ENCODE measurements at places on chromosomes 2 and 18.

DNA sequence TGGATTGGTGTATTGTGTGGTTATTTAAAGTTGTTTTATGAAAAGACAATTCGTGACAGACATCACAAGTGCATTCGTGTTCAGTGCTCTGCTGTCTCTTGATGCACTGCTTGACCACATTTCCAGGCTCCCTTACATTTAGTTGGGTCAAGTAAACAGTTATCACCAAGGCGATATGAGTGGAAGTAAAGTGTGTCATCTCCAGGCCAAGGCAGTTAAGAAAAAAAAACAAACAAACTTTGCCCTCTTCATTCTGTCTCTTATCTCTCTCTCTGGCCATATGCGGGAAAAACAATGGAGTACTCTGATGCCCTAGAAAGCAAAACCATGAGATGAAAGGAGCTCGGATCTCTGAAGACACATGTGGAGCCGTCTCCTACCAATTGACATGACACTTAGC lies 131.1 kb downstream of the DSEL start:
- DNase-seq, result peak; percentile 78

- DNase-seq, result no peak
Observed at GRCh38 chr18:33577685-33578517, at the start of gene ASXL3. Gene ASXL3 (plus strand): TSS chr18:33578219. CDS start chr18:33578632, 413 bp downstream.

GRCh38 chr2:203692031-203692710 lies 14.3 kb upstream of the CD28 start:
- DNase-seq, result peak; percentile 28

GRCh38 chr2:129695496-129695895 lies 284.0 kb upstream of the RAB6C start:
- DNase-seq, result no peak

DNA sequence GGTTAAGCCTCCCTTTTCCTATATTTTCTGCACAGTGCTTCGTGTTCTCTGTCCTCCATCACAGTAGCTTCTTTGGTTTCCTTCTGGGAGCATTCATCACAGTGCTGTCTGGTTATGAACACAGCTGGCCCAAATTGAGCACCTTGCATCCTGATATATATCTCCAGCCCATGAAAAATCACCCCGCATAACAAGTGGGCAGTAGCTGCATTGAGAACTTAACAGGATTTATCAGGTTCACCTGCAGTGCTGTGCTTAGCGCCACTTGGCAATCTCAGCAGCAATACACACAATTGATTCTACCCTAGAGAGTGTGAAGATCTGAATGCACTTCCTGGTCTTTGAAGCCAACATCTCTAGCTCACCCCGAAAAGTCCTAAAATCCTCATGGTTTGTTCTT lies 408.0 kb downstream of the RNF144A start:
- no peak for DNase-seq

GRCh38 chr2:68594674-68595492 lies 48.5 kb upstream of the PROKR1 start:
- peak; percentile 50 for DNase-seq

DNA sequence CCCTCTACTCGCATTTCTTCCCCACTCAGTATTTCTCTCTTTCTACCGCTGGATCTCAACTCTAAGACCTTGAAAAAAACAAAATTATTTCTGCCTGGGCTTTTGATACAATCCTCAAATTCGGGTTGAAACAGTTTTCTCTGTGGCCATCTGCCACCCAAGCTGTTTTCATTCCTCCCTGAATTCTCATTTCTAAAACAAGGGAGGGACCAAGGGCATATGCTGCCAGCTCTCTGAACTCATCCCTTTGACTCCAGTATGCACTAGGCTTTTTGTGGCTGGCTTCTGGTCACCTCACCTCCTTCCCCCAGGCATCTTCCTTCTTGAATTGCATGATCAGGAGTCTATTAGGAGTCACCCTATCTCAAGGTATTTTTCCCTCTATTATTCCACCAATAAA lies 49.5 kb downstream of the CCDC148 start:
- no peak for DNase-seq

- DNase-seq, result no peak
Observed at GRCh38 chr18:79629249-79629558, 50.4 kb upstream of the CTDP1 start.

GRCh38 chr2:113407446-113408099 lies 29.9 kb upstream of the ZNG1B start:
- peak; percentile 17 for DNase-seq

DNA sequence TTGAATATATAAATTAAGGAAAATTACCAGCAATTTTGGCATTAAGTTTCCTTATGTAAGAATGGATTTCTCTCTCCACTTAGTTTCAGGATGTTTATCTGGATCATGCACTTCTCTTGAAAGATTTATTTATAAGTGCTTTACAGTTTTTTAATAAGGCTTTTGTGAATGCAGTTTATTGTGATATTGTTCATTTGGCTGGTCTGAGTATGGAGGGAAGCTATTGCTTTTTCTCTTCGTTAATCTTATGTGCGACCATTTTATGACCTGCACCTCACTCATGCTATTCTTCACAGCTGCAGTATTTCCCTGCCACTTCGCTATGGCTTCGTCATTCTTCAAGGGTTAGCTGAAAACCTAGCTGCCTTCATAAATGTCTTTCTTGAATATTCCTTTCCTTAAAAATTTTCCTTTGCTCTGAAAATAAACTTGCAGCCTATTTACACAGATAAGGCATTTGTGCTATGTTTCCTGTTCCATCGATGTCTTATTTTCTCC lies 233.4 kb downstream of the SOCS6 start:
- no peak for DNase-seq

GRCh38 chr2:45678791-45679348 lies 27.4 kb downstream of the PRKCE start:
- no peak for DNase-seq

GRCh38 chr2:102206666-102207341 lies 20.0 kb downstream of the IL1RL2 start:
- DNase-seq, result no peak

- no peak for DNase-seq
Observed at GRCh38 chr2:207399301-207399700, 130.5 kb upstream of the CREB1 start.

- DNase-seq, result no peak
Observed at GRCh38 chr18:59050661-59051057, 89.0 kb upstream of the SEC11C start.

- DNase-seq, result peak; percentile 70
Observed at GRCh38 chr18:23740105-23740830, 51.0 kb downstream of the LAMA3 start.

DNA sequence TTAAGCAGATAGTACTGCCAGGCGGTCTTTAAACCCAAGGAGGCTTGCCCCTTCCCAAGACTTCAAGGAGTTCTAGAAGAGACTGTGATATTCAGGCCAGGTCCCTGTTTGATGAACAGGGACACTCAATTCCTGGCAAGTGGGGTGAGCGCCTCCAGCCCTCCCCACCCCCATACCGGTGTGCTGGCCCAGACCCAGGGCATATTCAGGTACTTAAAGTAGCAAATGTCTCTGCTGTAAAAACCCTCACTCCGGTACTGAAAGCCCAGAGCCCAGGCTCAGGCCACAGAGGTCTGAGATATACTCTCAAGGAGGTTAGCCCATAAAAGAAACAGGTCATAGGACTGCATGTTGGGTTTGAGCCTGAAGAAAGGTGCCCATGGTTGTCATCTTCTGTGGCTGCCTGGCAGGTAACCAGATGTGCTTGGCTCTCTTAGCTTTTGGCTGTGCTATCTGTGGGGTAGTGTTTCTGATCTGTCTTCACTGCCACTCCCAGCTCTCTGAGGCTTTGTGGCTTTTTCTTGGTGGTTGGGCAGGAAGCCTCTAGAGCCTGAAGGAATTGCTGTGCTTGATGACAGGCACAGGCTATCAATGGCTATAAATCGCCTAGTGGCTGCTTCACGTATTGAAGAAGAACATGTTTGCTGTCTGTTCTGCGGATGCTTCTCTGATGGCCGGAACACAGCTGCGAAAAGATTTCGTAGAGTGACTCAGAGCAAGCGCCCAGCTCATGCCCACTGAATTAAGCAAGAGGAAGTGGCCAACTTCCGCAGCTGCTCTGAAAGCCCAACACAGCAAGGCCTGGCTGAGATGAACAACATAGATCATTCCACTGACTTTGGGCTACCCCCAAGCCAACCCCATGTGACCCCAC lies 63.3 kb upstream of the ALPP start:
- peak; percentile 88 for DNase-seq

DNA sequence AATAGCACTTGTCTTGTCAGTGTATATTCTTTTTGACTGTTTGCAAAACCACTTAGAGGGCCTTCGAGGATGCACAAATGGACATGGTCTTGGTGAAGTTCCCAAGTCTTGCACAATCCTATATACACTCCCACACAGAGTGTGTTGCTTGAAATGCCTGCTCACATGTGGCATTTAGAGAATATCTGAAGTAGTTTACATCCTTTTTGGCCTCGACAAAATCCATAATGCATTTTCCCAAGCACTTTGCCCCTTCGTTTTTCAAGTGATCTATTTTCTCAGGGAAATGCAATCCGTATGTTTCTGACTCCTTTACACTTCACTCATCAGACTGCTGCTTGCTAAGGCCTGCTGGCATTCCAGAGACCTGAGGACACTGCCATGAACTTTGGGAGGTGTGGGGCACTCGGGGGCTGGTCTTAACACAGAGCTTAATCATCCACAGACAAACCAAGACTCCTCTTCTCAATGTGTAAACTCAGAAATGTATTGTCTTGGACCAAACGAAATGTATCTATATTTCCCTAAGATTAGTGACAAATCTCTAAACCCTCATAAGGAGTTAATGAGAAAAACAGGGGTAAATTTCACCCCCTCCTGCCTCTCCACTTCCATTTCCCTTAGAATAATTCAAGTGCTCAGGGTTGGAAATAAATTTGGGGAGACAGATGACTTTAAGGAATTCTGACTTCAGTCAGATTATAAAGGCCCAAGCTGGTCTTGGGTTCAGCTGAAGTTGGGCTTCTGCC lies 219.3 kb upstream of the APCDD1 start:
- DNase-seq, result peak; percentile 88

- DNase-seq, result no peak
Observed at GRCh38 chr2:206305523-206306245, 31.2 kb downstream of the ZDBF2 start.

DNA sequence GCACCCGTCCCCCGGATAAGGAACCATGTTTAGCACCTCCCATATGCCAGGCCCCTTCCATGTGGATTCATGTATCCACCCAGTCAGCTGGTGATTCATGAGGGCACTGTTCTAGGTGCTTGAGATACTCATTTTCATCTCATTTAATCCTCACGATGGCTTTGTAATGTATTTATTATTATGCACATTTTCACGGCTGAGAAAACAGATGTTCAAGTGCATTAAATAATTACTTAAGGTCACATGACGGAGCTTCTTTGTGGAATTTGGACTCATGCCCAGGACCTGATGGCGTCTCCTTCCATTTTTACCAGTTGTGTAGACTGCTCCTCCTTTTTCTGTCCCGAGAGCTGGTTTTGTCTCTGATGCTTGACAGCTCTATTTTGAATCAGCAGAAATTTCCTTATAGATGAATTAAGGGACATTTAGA lies 72.2 kb upstream of the RBM44 start:
- DNase-seq, result peak; percentile 89

GRCh38 chr2:20411361-20411894 lies 35.4 kb upstream of the RHOB start:
- peak; percentile 84 for DNase-seq

GRCh38 chr2:168997118-168997521 lies 34.0 kb downstream of the ABCB11 start:
- peak; percentile 36 for DNase-seq

- DNase-seq, result peak; percentile 82
Observed at GRCh38 chr2:100588071-100588786, 25.4 kb downstream of the PDCL3 start.

DNA sequence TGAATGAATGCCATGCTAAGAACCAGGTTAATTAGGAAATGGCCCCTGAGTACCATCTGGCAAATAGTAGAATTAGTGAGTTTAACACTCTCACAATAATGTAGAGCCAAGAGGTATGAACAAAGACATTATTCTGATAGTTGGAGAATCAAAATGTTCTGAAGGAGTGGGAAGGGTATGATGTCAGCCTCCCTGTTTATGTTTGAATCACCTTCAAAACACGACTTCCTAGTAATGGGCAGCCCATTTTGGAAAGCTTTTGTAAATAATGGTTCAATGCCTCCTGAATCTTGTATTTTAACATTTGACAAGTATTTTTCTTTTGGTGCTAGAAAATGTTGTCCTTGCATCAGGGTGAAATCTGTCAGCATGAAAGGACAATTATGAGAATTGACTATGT lies 108.3 kb downstream of the DSEL start:
- DNase-seq, result no peak

- DNase-seq, result no peak
Observed at GRCh38 chr2:120983344-120983743, 247.7 kb downstream of the GLI2 start.

- DNase-seq, result no peak
Observed at GRCh38 chr2:218839888-218840287, 8.3 kb upstream of the PRKAG3 start.

DNA sequence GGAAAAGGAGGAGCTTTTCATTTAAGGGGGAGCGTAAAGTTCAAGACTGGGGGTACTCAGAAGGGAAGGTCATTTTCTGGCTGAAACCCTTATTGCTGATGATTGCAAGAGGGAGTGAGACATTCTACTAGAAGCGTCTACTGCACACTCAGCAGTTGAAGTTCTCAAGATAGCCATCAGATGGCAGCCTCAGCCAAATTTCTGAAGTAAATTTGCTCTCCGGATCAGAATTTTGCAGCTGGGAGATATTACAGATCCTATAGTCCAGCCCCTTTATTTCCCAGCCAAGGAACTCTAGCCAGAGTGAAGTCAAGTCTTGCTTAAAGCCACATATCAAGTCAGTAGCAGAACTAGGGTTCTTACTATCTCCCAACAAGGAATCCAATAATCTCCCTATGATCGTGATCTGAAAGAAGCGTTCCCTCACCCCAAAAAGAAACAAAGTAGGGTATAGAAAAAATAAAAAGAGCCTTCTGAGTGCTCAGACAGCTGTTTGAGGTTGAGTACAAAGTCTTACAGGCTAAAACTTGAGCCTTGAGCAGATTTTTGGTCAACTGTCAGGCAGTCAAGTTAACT lies 24.0 kb downstream of the RAX start:
- peak; percentile 83 for DNase-seq

DNA sequence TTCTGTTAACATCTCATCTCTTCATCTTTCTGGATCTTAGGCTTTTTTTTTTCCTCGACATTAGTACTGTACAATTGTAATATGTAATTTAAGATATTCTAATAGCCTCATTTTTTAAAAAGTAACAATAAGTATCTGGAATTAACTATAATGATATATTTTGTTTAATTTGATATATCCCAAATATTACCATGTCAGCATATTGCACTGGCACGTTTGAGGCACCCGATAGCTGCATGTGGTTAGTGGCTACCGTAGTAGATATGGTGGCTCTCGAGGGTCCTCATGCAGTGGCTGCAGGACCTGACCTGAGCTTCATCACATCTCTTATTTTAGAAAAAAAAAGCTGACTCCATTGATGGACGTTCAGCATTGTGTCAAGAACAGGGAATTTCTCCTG lies 371.9 kb downstream of the DPP10 start:
- DNase-seq, result no peak

DNA sequence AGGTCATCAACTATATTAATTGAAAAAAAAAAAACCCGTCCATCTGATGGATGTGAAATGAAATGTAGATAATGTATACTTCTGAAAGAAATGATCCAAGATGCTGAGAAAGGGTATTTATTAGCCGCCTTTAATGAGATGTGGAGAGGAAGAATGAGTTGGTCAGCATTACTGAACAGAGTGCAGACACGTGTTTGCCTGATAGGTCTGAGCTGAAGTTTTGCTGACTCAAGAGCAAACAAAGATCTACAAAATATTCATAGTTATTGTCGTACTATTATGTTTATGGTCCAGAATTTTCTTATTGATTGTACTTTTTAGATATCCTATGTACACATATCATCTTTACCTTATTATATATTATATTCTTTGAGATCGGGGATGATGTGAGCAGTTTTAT lies 235.3 kb downstream of the RDH14 start:
- DNase-seq, result no peak

- no peak for DNase-seq
Observed at GRCh38 chr2:12099374-12099773, 352.9 kb downstream of the LPIN1 start.

Measured in EH (cell line).